Stimulated activated CD4-positive, alpha-beta T cell treated with anti-CD3 and anti-CD28 coated beads, Interleukin-4, amount 100 ng/mL, for 1 hour (primary cell): ENCODE measurements at places on chromosomes 4 and X.

- DNase-seq = no peak
Observed at GRCh38 chr4:3437582-3437936, 4.2 kb upstream of the HGFAC start.

DNA sequence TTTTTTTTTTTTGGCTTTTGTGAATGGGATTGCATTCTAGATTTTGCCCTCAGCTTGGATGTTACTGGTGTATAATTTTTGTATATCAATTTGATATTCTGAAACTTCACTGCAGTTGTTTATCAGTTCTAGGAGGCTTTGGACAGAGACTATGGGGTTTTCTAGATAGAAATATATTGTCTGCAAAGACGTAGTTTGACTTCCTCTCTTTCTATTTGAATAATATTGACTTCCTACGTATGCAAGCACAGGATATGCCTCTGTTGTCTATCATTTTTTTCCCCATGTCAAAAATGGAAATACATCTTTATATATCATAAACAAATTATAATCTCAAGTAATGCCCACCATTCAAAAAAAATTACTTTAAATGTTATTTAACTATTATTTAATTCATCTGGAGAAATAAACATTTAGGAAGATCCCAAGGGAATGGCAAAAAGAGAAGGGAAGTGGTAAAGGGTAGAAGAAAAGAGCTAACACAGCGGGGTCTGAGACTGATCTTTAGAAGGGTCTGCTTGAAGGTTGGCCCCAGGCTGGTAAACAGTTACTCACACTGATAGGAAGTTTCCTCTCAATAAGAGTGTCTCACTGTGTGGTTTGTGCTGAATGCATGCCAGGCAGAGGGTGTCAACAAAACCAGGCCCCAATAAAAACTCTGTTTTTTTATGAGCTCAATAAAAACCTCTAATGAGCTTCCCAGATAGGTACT lies 35.7 kb downstream of the ZNF518B start:
- no peak for DNase-seq

DNA sequence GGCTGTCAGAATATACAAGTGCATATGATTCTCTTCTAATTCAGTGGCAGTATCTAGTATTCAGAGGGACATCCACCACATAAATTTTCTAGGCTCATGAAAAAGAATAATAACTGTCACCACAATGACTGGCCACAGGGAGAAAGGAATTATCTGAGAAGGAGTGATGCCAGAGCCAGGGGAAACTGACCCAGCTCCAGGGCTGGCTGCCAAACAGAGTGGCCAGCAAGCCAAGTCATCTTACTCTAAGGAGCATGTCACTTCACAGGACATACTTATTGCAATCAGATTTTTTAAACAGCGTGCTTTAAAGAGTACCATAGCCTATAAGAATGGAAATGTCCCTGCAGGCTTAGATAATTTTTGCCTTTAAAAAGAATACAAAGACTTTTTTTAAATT lies 5.8 kb upstream of the SEPTIN11 start:
- no peak for DNase-seq

GRCh38 chr4:140643571-140644055 lies 74.9 kb upstream of the UCP1 start:
- DNase-seq = no peak

- DNase-seq = no peak
Observed at GRCh38 chrX:13491061-13491460, 78.3 kb upstream of the EGFL6 start.

GRCh38 chrX:11304829-11305228 lies 11.6 kb downstream of the AMELX start:
- DNase-seq = no peak

- no peak for DNase-seq
Observed at GRCh38 chr4:174709526-174709925, 119.5 kb downstream of the GLRA3 start.

DNA sequence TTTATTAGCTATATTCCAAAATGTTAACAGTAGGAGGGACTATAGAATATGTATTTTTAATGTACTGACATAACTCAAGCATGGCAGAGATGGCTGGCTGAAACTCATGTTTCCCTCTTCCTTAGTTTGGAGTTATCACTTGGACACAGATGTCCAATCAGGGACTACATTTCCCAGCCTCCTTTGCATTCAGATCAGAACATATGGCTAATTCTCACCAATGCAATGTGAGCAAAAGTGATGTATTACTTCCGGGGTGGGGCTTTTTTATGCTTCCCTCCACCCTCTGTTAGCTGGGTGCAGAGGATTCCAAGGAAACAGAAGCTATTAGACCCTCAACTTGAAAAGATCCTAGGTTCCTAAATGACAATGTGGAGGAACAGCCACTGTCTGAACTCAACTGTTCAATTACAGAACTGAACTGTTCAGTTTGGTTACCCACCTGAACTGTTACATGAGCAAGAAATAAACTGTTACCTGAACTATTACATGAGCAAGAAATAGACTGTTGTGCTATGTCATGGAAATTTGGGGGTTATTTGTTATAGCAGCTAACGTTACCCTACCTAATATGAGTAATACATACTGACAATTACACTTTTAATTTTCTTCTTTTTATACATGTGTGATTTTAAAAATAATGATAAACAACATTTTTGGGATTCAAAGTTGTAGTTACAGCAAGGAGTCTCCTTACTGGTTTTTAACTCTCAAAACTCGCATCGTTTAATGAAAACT lies 29.6 kb upstream of the ERVMER34-1 start:
- DNase-seq = no peak

DNA sequence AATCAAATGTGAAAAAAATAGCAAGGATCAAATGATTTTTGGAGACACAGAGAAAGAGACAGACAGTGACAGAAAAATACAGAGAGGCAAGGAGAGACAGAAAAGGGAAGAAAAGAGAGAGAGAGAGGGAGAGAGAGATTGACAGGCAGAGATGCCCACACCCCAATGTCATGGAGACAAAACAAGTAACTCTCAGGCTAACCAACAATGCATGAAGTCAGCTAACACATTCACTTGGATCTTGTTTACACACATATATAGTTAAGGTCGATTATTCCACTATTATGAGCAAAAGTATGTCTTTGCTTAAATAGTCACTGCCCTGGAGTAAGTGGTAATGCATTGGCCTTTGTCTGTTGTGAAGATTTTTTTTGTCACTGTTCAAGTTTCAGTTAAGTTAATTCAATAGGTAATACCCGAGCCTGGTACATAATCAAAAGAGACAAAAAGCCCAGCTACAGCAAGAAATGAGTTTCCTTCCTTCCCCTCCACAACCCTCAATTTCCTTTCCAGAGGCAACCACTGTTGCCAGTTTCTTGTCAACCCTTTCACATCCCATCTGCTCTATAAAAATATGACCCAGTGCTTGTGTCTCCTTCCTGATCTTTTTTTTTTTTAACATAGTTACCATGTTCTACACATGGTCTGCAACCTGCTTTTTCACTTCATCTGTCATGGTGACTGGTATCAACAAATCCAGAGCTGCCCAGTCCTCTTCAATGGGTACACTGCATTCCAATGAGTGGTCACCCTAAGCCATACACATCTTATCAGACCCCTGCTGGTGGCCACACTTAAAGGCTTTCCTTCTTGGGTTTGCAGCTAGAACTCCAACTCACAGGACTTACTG lies 52.1 kb downstream of the PROM1 start:
- no peak for DNase-seq

DNA sequence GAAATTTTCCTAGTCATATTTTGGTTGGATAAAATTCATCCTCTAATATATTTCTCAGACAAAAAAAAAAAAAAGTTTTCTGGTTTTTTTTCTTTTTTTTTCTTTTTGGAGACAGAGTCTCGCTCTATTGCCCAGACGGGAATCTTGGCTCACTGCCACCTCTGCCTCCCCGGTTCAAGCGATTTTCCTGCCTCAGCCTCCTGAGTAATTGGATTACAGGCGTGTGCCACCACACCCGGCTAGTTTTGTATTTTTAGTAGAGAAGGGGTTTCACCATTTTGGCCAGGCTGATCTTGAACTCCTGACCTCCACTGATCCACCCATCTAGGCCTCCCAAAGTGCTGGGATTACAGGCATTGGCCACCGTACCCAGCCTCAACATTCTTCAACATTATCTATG lies 432.7 kb upstream of the PABPC4L start:
- DNase-seq = no peak

DNA sequence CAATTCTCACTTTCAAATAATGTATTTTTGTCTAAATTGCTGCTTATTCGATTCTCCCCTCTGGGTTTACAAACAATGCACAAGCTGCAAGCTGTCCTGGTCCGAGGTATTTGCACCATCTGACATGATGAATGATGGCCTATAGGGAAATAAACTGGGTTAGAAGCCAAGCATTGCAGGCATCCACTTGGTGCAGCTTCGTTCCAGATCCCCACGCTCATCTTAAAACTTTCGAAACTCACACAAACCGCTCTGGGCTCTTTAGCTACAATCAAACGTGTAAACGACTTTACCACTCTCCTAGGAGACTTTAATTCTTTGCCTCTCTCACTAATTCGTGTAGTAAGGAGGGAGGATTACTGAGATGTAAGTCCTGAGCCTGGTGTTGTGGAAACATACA lies 19.0 kb downstream of the PHKA2 start:
- no peak for DNase-seq

DNA sequence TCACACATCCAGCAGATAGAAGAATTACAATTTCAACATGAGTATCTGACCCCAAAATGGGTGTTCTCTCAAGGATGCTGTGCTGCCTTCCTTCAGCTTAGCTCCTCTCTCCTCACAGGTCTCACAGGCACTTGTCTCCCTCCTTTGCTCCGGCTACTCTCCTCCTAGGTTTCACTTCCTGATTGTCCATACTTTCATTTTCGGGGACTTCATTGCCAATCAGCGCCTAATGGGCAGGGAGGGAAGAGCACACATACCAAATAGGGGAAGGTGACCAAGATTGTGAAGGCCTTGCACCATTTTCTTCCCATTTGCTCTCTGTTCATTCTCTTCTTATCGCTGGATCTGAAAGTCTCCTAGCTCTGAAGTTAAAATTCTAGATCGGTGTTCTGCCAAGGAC lies 125.4 kb upstream of the EOLA2 start:
- DNase-seq = no peak

GRCh38 chr4:152989554-152989970 lies 53.4 kb downstream of the FHDC1 start:
- no peak for DNase-seq

DNA sequence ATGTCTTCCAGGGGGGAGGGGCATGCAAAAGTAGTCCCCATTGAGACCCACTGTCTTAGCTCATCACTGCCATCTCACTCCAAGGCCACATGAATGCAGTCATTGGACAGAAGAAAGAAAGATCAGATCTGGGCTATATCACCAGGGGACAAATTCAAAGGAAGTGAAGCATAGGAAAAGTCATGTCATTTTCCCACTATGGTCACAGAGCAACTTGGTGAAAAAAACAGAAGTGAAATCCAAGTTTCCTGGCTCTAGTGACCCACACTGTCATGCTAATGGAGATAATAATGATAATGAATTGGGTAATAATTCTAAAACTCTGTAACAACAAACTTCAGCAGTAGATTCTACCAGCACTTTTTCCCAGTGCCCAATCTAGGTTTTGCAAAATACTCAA lies 9.9 kb downstream of the LHFPL1 start:
- no peak for DNase-seq

- DNase-seq = no peak
Observed at GRCh38 chr4:175560604-175561003, 251.5 kb downstream of the GPM6A start.

DNA sequence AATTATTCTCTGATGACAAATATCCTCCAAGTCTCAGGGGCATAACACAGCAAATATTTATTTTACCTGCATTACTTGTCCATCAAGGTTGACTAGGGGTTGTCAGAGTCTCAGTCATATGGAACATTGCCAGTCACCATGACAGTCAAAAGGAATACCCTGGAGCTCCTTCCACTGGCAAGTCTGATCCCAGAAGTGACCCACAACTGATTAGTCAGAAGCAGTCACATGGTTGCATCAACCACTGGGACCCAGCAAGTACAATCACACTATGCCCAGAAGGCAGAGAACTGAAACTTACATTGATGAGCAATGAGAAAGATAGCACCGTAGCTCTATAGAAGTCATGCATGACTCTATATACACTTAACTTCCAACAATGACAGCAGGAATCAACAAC lies 41.9 kb upstream of the SOD3 start:
- no peak for DNase-seq

GRCh38 chr4:30792601-30793000 lies 72.4 kb downstream of the PCDH7 start:
- no peak for DNase-seq

DNA sequence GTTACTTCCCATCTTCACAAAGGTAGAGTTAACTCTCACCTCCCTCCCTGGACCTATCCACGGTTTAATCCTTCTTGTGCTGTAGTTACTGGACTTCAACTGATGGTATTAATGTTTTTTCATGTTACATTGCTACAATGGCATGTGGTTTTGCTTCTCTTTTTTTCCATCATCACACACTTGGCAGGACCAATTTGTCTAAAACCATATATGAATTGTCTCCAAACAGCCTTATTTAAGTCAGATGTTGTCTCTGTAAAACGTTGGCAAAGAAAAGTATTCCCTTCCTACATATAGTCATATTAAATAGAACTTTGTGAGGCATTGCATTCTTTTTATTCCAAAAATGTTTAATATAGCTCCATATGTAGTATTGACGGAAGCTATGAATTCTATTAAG lies 15.5 kb downstream of the PRRG1 start:
- DNase-seq = no peak

DNA sequence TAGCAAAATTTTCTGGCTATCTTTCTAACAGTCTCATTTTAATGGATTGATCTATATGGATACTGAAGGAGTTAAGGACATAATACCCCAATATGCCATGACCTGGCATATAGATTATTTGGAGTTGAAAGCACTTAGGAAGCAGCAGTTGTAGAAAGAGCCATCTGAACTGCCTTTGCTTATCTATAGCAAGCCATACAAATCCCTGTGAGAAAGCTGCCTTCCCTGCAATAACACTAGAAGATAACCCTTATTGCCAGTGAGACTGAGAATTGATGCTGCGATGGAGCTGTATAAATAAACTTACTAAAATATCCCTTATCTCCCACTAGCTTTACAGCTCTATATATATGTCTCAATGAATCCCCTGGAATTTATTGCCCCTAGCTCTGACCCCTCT lies 346.3 kb downstream of the TECRL start:
- DNase-seq = no peak

- no peak for DNase-seq
Observed at GRCh38 chr4:72900952-72901351, 168.6 kb downstream of the COX18 start.

- DNase-seq = no peak
Observed at GRCh38 chr4:109574931-109575804, 15.1 kb downstream of the MCUB start.

DNA sequence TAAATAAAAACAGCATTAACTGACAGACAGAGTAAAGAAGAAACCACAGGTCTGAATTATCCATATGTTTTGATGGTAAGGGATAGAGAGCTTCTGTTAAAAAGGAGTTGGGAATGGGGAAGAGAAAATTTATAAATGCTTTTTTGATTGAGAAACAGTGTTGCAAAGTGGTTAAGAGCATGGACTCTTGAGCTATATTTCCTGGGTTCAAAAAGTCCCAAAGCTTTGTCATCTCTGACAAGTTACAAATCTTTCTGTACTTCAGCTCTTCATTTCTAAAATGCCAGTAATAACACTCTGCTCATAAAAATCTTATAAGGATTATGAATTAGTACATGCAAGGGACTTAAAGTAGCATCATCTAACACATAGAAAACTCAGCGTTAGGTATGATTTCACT lies 62.2 kb downstream of the N4BP2 start:
- no peak for DNase-seq
